ENCODE measurements at places on chromosomes 11 and 22.

DNA sequence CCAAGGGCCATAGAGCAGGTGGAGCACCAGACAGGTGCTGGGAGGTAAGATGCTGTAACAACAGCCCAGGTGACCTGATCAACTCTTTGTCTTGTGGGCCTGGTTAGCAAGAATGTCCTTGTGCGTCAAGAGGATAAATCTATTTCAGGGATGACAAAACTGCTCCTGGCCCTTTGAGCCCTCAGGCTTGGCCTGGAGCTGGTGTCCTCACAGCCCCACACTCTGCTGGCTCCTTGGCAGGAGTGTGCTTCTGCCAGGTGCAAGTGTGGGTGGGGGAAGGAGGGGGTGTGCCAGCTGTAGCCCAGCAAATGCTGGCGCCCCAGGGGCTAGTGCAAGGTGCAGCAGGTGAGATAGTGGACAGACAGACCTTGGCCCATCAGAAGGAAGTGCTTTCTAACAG is 19.5 kb downstream of the AMPD3 start:
- DNase-seq = no peak

GRCh38 chr11:1371836-1372465 is 17.8 kb upstream of the BRSK2 start:
- no peak for DNase-seq

GRCh38 chr22:42313204-42313603 is 42.8 kb upstream of the TCF20 start:
- DNase-seq = no peak

- no peak for DNase-seq
Measured at GRCh38 chr11:112751772-112752171, 209.4 kb upstream of the NCAM1 start.

- no peak for DNase-seq
Measured at GRCh38 chr11:77472991-77473800, 698 bp downstream of the PAK1 start.

- DNase-seq = no peak
Measured at GRCh38 chr22:24421428-24421931, 5.9 kb upstream of the ADORA2A start.

- DNase-seq = no peak
Measured at GRCh38 chr11:119169282-119169719, 776 bp downstream of the NLRX1 start.

GRCh38 chr11:34941688-34942087 is 25.3 kb downstream of the PDHX start:
- DNase-seq = no peak

- no peak for DNase-seq
Measured at GRCh38 chr11:61880031-61880430, 11.3 kb downstream of the FADS3 start.

DNA sequence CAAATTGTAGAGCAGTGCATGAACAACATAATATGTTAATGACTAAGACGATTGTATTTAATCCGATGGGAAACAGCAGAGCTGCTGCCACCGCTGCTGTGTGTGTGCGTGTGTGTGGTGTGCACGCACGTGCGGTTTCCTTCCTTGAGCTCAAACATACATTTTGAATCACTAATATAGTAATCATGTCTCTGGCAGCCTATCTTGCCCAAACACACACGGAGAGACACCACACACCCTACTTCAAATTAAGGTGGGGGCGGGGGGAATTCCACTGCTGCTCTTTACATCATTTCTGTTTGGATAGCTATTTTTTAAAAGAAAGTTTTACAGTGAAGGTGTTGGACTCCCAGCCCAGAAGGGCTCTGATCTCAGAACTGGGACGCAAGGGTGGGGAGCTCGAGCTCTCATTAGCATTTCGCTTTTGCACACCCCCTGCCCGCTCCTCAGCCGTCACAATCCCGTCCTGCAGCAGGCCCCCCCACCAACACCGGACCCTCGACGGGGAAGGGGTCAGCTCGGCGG is 651 bp upstream of the FAM83F start:
- DNase-seq = peak; percentile 24

GRCh38 chr11:130144861-130145281 is 14.7 kb upstream of the ST14 start:
- no peak for DNase-seq

DNA sequence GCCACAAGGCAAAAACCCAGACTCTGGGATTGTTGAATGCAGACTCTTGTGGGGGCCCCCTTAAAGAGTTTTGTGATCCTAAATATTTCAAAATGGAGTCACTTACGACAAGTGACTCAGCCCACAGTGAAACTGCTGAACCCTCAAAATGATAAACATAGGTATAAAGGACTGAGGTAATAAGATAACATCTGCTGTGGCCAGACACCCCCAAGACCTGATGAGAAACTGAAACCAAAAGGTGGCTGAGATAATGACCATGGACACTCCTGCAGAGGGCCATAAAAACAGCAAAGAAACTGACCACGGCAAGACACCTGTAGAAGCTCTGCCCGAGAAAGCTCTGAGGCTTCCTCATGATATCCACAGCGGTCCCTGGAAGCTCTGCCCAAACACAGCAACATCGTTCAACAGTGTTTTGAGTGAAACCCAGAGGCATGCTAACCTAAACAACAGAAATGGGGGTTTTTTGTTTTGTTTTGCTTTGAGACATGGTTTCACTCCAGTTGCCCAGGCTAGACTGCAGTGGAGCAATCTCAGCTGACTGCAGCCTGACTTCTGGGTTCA is 1.6 kb upstream of the PLAAT4 start:
- no peak for DNase-seq

GRCh38 chr11:117878939-117879475 is 2.5 kb upstream of the FXYD6 start:
- no peak for DNase-seq

- DNase-seq = no peak
Measured at GRCh38 chr11:134120143-134120850, 51.4 kb downstream of the JAM3 start.

DNA sequence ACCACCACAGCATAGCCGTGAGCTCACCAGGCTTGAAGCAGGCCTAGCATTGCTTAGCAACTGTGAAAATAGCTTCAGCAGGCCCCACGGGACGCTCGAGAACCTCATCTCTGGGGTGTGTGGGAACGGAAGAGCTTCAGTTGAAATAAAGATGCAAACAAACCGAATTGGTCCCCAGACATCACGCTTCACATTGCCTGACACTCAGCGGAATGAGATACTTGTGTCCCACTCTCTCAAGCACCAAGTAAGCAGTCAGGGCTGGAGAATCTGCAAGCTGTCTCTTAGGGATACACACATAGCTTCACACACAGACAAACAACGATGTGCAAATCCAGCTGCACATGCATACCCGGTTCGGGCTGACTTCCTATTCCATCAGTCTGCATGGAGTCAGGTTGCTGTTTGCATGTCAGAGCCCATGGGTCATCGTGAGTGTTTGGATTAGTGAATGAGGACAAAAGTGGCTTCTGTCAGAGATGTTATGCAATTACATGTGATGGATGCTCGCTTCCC is 205.7 kb downstream of the SNX19 start:
- no peak for DNase-seq

DNA sequence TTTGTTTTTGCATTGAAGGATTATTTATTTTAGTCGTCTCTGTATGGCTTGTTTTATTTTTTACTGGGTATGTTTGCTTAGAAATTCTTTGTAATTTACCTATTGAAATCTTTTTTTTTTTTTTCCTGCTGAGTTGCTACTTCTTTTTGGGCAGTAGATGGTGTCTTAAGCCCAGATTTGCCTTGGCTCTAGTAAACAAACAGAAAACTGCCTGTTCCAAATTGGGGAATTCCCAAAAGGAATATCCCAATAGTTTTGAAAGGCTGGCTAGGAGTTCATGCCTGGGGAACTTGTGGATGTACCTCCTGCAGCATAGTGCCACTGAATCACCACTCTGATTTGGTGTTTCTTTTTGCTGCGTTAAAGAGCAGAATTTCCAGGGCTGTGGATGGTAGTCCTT is 17.7 kb downstream of the PAMR1 start:
- DNase-seq = no peak

DNA sequence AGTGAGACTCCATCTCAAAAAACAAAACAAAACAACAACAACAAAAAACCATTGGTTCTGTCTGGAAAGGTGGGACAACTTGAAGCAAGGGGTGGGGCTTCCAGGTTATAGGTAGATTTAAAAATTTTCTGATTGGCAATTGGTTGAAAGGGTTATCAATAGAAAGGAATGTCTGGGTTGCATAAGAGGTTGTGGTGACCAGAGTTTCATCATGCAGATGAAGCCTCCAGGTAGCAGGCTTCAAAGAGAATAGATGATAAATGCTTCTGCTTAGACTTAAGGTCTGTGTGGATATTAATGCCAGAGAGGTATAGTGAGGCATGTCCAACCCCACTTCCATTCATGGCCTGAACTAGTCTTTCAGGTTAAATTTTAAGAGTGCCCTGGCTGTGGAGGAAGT is 116.6 kb downstream of the NAT10 start:
- DNase-seq = no peak

GRCh38 chr11:61124574-61125309 is 22.5 kb downstream of the CD5 start:
- DNase-seq = no peak

DNA sequence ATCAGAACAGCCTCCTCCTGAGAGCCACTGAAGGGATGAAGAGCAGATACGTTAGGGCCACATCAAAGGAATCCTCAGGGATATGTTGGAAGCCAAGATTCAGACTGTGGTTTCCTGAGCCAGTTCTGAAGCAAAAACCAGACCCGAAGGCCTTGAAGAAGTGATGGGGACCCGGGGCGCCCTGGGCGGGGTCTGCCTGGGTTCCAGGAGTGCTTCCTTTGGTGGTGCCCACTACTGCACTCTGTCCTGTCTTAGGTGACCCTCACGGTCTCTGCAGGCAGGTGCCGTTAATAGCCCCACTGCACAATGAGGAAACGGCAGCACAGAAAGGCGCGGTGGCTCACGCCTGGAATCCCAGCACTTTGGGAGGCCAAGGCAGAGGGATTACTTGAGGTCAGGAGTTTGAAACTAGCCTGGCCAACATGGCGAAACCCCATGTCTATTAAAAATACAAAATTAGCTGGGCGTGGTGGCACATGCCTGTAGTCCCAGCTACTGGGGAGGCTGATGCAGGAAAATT is 12.9 kb upstream of the SH3BP1 start:
- DNase-seq = no peak

DNA sequence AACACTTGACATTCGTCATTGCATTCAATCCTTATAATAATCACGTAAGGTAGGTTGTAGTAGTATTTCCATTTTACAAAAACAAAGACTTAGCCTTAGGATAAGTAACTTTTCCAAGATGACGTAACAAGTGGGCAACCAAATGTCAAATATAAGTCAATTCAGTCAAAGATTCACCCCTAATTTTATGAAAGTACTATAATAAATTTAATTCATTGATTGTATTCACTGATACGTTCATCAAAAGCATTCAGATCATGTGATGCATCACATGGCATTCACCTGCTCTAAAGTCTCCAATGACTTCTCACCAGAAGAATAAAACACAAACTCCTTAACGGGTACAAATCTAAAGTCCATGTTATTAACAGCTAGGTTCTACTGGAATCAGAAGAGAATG is 2.1 kb downstream of the KIF18A start:
- no peak for DNase-seq

GRCh38 chr11:65434057-65434666 is 11.6 kb downstream of the NEAT1 start:
- no peak for DNase-seq

- DNase-seq = no peak
Measured at GRCh38 chr22:31089160-31090100, 8.3 kb downstream of the SMTN start.

GRCh38 chr11:131253656-131254151 is 116.7 kb upstream of the NTM start:
- no peak for DNase-seq

- no peak for DNase-seq
Measured at GRCh38 chr11:12642040-12642439, 32.2 kb upstream of the TEAD1 start.

- no peak for DNase-seq
Measured at GRCh38 chr11:113332638-113333329, 18.4 kb downstream of the TTC12 start.

DNA sequence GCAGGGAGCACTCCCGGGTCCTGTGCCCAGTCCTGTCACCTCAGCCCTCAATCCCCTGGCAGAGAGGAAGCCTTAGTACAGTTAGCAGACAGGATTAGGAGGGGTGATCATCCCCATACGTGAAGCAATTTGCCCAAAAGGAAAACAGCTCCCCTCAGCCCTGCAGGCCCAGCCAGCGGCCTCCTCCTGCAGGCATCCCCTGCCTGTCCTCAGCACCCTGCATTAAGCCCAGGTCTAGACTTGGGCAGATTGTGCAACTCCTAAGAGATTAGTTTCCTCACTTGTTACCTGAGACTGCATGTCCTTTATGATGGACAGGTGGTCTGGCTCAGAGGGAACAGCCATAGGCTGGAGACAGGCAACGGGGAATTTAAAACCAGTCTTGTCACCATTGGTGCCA is 95.5 kb upstream of the TMEM45B start:
- DNase-seq = no peak

- no peak for DNase-seq
Measured at GRCh38 chr22:25545146-25545545, 19.3 kb upstream of the GRK3 start.

DNA sequence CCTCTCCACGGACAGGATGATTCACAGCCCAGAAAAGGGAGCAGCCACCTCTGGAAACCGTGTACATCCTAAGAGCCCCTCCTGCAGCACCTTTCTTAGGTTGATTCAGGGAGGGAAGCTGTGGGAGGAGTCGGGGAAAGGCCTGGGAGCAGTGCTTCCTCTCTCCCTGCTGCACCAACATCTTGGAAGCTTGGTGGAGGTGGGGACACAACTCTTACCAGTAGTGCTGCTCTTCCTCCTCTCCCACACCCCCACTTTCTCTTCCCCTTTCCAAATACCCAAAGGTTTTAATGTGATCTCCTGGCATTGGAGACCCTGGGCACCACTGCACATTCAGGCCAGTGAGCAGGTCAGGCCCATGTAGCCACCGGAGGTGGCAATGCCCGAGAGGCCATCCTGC is 46.4 kb upstream of the HORMAD2 start:
- DNase-seq = no peak

DNA sequence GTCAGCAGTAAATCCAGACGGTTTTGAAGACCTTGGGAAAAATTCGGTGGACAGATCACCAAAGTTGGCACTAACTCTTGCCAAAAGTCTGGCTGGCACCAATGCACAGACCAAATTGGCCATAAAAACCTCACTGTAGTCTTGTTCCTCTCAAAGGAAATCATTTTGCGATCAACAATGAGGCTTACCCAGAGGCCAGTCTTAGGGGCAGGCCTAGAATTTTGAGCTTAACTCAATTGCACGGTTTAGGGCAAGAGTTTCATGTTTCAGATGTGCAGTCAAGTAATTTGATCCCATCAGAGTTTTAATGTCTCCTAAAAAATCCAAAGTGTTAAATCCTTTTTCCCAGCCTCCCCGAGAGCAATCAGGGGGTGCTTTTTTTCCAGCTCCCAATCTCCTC is 19.0 kb downstream of the MPPED2 start:
- DNase-seq = no peak

GRCh38 chr11:35794850-35795249 is 132.3 kb downstream of the TRIM44 start:
- DNase-seq = no peak

GRCh38 chr11:45934580-45935318 is 12.3 kb downstream of the LARGE2 start:
- no peak for DNase-seq

All from stimulated activated CD4-positive, alpha-beta T cell treated with anti-CD3 and anti-CD28 coated beads, Interleukin-1b, Interleukin-23, amount 100 ng/mL, for 24 hours (primary cell).